ENCODE measurements at places on chromosomes 16 and 17. TPM values are rescaled to one million over a fixed set of nuclear protein-coding genes. Genes with fewer than 3 reads are reported as not detected.

TPPP3 gene
- not detected for total RNA-seq

C16orf54 gene
- 2.5 TPM for total RNA-seq

SYT17 gene
- total RNA-seq: not detected

C1QTNF8 gene
- not detected for total RNA-seq

NBR1 gene
- total RNA-seq: 49.4 TPM

TMEM208 gene
- 19.5 TPM for total RNA-seq

C1QL1 gene
- total RNA-seq: not detected

ZG16 gene
- not detected for total RNA-seq

ITGB3 gene
- 16.4 TPM for total RNA-seq

CAPNS2 gene
- total RNA-seq: not detected

Data from Karpas-422 (cell line).